SJSA1 (cell line): ENCODE measurements at places on chromosomes 2 and 18. TPM values are rescaled to one million over a fixed set of nuclear protein-coding genes. Genes with fewer than 3 reads are reported as not detected.

GRCh38 chr2:2840681-2841300 lies 509.7 kb upstream of the MYT1L start:
- no peaks in the 10 kb centered on the region for H3K36me3 ChIP-seq
- DNase-seq, result peak; percentile 33
- H3K27me3 ChIP-seq, result no peaks in the 10 kb centered on the region

DNA sequence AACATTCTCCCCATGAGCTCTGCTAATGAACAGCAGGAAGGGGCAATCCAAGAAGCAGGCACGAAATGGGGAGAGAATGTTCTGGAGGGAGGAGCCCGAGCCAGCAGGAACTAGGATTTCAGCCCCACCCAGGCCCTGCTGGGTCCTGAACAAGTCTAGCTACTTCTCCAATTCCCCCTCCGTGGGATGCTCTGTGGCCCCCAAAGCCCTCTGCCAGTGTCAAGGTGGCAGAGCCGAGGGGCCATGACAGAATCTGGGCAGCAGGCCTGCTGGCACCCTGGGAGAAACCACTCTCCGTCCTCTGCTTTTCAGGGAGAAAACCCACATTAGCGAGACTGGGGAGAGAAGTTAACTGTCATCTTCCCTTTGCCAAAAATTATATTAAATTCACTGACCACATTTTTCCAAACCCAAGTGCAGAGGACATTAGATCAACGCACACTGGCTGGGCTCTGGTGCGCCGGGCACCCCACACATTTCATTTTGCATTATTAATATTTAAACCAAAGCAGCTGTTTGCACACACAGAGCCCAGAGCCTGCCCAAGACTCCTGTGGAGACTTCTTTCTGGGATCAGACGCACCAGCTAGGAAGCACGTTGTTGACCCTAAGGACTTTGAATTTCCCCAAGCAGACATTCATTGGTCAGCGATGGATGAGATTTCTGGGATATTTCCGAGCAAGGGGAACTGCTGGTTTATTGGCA lies 80.2 kb upstream of the PKDCC start:
- H3K4me3 ChIP-seq, result no peak overlapping the region
- H3K4me1 ChIP-seq, result peaks cover 41% of the 10 kb centered on the region
- no peak for DNase-seq
- H3K27ac ChIP-seq, result no peak overlapping the region

Gene TRIM43
- not detected in 2 replicates for total RNA-seq

DNA sequence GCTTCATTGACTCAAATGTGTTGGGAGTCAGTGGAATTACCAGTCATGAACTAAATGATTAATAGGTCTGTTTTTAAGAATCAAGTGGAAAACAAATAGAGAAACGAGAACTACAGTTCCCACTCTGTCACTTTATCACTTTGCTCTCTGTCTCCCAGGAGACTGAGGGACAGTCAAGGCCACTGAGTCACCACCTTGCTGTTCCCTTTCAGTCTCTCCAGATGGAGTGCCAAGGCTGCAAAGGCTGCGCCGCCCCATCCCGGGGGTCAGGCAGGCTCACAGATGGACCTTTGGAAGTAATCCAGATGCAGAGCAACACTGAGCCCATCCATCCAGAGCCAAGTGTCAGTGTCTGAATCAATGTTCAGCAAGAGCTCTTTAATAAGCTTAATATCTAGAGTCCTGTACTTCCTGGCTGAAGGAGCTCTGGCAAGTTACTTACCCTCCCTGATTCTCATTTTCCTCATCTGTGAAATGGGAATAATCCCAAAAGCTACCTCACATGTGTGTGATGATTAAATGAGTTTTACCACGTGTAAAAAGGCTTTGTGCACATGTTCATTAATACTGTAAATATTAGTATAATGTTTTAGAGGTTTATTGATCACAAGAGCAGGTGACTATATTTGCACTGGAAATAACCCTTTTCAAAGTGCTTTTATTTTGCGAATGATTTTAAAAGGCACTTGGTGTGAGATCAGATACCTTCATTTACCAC lies 43.0 kb upstream of the EFEMP1 start:
- H3K36me3 ChIP-seq, result peaks cover 4% of the 10 kb centered on the region; the same call in 1 of the 2 replicates
- peaks cover 61% of the 10 kb centered on the region for H3K4me1 ChIP-seq
- peak; percentile 38 for DNase-seq
- no peaks in the 10 kb centered on the region for H3K27me3 ChIP-seq
- peak overlapping the region; percentile 31 for H3K27ac ChIP-seq

Gene AQP12A
- not detected in 2 replicates for total RNA-seq

Gene XDH
- total RNA-seq, result 0.05 TPM in 1 of 2 replicates, not detected in the other

DNA sequence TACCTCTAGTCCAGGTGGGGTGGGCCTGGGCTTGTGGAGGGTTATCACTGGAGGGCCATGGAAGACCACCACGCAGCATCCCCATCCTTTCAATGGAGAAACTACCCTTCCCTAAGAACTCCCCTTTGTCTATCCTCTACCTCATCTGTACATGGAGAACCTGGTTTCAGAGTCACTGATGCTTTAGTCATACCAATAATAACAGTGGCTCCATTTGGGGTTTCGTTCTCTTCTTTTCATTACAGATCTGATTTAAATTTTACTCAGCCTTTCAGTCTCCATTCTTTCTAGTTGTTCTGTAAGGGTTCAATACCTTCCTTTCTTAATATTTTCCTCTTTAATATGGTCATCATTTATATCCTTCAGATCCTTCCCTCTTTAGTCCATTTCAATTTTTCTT lies 54.6 kb upstream of the ZFP36L2 start:
- no peak overlapping the region for H3K27ac ChIP-seq
- H3K36me3 ChIP-seq, result peaks cover 35% of the 10 kb centered on the region
- DNase-seq, result no peak
- no peak overlapping the region for H3K4me3 ChIP-seq
- no peaks in the 10 kb centered on the region for H3K27me3 ChIP-seq

DNA sequence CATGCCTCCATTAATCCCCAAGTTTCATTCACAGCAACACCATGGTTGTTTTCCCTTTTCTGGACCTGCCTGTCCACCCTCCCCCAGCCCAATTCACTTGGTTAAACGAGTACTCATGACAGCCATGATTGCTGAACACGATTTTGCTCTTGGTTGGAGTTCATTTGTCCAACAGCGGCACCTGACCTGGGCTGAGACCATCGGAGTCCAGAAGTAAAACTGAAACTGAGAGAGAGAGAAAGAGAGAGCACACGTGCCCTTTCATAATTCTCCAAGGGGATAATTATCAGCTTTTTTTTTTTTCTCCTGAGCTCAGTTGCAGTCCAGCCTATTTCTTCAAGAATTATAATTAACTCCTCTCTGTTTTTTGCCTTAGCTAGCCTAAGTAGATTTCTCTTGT lies 13.7 kb upstream of the KIF5C start:
- H3K4me1 ChIP-seq, result no peaks in the 10 kb centered on the region
- peaks cover 5% of the 10 kb centered on the region for H3K27me3 ChIP-seq
- H3K36me3 ChIP-seq, result no peaks in the 10 kb centered on the region
- H3K27ac ChIP-seq, result no peak overlapping the region
- DNase-seq, result no peak
- H3K4me3 ChIP-seq, result no peak overlapping the region

- no peak overlapping the region for H3K4me3 ChIP-seq
- peaks cover 21% of the 10 kb centered on the region for H3K4me1 ChIP-seq
- H3K27ac ChIP-seq, result no peak overlapping the region
- peaks cover 94% of the 10 kb centered on the region for H3K27me3 ChIP-seq
- no peak for DNase-seq
Measured at GRCh38 chr18:57436191-57436964, 1.2 kb downstream of the ONECUT2 start.

Gene PMAIP1
- 24.2 and 31.7 TPM in 2 replicates for total RNA-seq

Gene NR4A2
- total RNA-seq, result 0.61 TPM in 1 of 2 replicates, not detected in the other

GRCh38 chr2:229780856-229781773 lies 66.8 kb upstream of the DNER start:
- no peaks in the 10 kb centered on the region for H3K4me1 ChIP-seq
- no peaks in the 10 kb centered on the region for H3K27me3 ChIP-seq
- DNase-seq, result no peak

Gene SLC9A4
- total RNA-seq, result not detected in 2 replicates

- H3K27me3 ChIP-seq, result no peaks in the 10 kb centered on the region
- peak; percentile 20 for DNase-seq
- no peak overlapping the region for H3K4me3 ChIP-seq
- no peaks in the 10 kb centered on the region for H3K36me3 ChIP-seq
- H3K27ac ChIP-seq, result peak overlapping the region; percentile 96
- peaks cover 38% of the 10 kb centered on the region for H3K4me1 ChIP-seq
Measured at GRCh38 chr18:47970664-47971531, 40.4 kb upstream of the SMAD2 start.

Gene APOB
- not detected in 2 replicates for total RNA-seq

- no peak overlapping the region for H3K27ac ChIP-seq
- no peaks in the 10 kb centered on the region for H3K4me1 ChIP-seq
- no peak for DNase-seq
- H3K27me3 ChIP-seq, result no peaks in the 10 kb centered on the region; the same call in 1 of the 2 replicates
Measured at GRCh38 chr2:16713011-16713423, 47.4 kb upstream of the CYRIA start.

Gene DLX2
- total RNA-seq, result 0.92 TPM in 1 of 2 replicates, not detected in the other

Gene EFHD1
- 0.66 and 1.4 TPM in 2 replicates for total RNA-seq

DNA sequence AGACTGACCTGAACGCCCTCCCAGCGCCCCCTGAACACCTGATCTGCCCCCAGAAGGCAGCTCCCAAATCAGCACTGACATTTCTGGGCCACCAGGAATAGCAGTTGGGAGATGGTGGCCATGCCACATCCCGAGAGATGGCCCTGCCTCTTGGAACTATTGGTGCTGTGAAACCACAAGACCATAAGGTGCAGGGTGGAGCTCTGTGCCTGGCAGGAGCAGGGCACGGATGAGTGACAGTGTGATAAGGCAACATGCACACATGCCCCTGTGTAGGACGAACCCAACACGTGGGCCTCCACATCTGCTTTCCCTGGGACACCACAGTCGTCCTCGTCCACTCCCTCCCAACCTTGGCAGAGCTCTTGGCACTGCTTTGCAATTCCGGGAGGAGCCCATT lies 26.9 kb downstream of the ANO7 start:
- H3K4me3 ChIP-seq, result no peak overlapping the region
- no peaks in the 10 kb centered on the region; the same call in 1 of the 2 replicates for H3K27me3 ChIP-seq
- H3K27ac ChIP-seq, result no peak overlapping the region

DNA sequence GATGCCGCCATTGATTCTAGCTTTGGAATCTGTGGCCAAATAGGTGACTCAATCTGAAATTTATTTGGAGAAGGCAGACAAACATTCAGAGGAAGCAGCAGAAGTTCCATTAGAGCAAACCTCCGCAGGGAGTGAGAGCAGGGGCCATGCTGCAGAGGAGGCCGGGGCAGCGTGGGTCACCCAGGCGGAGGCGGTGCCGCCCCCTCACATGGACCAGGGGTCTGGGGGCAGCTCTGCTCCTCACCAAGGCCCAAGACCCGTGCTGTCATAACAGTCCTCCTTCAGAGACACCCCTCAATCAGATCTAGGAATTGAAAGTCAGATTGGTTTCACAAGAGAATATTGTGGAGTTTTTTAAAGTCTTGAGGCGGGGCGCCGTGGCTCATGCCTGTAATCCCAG lies 92.4 kb downstream of the GBX2 start:
- no peak for DNase-seq
- no peak overlapping the region for H3K4me3 ChIP-seq

DNA sequence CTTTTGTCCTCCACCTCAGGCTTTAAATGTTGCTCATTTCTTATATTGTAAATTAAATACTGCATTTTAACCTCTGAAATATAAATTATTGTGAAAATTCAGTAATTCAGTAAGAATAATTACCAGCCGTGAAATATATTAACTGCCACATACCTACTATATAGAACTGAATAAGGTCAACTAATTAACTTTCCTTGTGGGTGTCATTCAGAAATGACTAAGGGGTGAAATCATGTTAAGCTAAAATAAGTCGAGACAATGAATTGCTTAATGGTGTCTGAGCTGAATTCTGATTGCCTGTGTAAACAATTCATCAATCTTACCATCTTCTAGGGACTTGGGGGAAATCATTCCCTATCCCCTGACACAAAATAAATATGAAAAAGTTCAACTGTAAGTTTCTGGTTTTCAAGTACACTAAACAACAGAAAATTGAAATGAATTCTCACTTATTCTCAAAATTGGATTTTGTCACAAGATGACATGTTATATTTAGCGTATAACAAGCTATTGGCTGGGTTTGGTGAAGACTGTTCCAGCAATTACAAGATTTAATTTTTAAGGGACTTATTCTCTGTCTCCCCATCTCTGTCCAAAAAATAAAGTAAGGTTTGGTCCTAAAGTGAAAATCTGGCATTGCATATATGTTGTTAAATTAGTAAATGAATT lies 255.1 kb downstream of the METTL4 start:
- no peak for DNase-seq
- H3K4me1 ChIP-seq, result no peaks in the 10 kb centered on the region
- no peak overlapping the region for H3K27ac ChIP-seq
- H3K4me3 ChIP-seq, result no peak overlapping the region

Gene ALK
- not detected in 2 replicates for total RNA-seq

Gene COLEC12
- total RNA-seq, result 58.8 and 111 TPM in 2 replicates

Gene DSC1
- not detected in 2 replicates for total RNA-seq

GRCh38 chr2:192697880-192698279 lies 503.1 kb upstream of the TMEFF2 start:
- no peak overlapping the region for H3K4me3 ChIP-seq
- no peaks in the 10 kb centered on the region for H3K36me3 ChIP-seq
- no peaks in the 10 kb centered on the region for H3K27me3 ChIP-seq
- H3K27ac ChIP-seq, result no peak overlapping the region
- no peaks in the 10 kb centered on the region for H3K4me1 ChIP-seq
